Testis (tissue), 5 donors: ENCODE measurements at places on chromosomes 1 and 21.

- DNase-seq = peak; percentile 87
Measured at GRCh38 chr1:4801192-4801924, 146.9 kb downstream of the AJAP1 start.

DNA sequence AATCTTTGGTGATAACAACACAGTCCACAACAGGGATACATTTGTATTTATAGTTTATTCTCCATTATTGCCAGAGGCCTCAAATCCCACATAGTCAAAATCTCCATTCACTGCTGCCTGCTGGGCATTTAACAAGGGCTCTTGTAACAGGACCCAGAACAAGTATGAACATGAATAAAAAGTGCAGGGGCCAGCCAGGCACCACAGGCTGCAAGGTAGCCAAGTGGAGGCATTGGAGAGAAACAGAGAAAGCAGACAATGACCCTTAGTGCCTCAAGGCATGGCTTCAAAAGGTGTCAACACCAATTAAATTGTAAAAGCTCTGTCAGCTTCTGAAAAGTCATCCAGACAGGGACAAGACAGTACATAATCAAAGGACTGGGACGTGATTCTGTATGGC, 116.8 kb downstream of the ATP6V1G3 start:
- DNase-seq = no peak

DNA sequence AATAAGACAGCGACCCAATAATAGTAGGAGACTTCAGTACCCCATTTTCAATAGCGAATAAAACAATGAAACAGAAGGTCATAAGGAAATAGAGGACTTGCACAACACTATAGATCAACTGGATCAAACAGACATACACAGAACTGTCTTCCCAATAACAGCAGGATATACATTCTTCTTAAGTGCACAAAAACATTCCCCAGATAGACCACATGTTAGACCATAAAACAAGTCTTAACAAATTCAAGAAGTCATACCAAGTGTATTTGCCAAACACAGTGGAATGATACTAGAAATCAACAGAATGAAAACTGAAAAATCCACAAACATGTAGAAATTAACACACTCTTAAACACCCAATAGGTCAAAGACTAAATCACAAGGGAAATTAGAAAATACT, 78.0 kb downstream of the LBR start:
- DNase-seq = no peak

- no peak for DNase-seq
Measured at GRCh38 chr1:162072740-162073139, 3.2 kb downstream of the NOS1AP start.

GRCh38 chr21:34205811-34206571, 132.6 kb downstream of the MRPS6 start:
- no peak for DNase-seq

- DNase-seq = no peak
Measured at GRCh38 chr1:167734841-167735240, 13.1 kb downstream of the MPZL1 start.

DNA sequence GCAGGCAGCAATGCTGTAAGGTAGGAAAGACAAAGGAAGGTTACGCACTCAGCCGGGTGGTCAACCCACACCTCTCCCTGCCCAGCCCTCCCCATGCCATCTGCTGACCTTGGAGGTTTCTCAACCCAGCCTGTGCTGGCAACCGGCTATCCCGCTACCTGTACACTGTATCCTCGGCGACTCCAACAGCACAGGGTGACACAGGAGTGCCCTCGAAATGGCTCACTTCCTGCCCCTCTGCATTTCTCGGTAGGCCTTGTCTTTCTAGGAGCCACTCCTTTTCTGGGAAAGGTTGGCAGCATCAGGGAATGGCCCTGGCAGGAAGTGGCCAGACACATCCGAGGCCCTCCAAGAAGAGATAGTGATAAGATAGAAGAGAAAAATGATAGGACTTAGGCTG, 124.0 kb downstream of the PROX1 start:
- DNase-seq = no peak

DNA sequence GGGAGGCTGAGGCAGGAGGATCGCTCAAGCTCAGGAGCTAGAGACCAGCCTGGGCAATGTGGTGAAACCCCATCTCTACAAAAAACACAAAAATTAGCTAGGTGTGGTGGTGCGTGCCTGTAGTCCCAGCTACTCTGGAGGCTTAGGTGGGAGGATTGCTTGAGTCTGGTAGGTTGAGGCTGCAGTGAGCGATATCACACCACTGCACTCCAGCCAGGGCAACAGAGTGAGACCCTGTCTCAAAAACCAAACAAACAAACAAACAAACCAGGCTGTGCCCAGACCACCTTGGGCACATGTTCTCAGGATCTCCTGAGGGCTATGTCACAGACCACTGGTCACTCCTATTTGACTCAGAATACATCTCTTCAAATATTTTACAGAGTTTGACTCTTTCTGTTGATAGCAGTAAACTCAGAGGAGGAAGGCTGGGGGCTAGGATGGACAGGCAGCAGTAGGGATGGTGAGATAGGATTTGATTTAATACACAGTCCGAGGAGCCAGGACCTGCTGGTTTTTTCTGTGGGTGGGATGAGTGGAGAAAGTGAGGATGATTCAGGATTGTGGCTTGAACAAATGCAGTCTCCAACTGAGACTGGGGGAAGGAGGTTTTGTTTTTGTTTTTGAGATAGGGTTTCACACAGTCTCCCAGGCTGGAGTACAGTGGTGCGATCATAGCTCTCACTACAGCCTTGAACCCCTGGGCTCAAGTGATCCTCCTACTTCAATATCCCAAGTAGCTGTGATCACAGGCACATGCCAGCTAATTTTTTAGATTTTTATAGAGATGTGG, 46.5 kb downstream of the OLFML3 start:
- no peak for DNase-seq

DNA sequence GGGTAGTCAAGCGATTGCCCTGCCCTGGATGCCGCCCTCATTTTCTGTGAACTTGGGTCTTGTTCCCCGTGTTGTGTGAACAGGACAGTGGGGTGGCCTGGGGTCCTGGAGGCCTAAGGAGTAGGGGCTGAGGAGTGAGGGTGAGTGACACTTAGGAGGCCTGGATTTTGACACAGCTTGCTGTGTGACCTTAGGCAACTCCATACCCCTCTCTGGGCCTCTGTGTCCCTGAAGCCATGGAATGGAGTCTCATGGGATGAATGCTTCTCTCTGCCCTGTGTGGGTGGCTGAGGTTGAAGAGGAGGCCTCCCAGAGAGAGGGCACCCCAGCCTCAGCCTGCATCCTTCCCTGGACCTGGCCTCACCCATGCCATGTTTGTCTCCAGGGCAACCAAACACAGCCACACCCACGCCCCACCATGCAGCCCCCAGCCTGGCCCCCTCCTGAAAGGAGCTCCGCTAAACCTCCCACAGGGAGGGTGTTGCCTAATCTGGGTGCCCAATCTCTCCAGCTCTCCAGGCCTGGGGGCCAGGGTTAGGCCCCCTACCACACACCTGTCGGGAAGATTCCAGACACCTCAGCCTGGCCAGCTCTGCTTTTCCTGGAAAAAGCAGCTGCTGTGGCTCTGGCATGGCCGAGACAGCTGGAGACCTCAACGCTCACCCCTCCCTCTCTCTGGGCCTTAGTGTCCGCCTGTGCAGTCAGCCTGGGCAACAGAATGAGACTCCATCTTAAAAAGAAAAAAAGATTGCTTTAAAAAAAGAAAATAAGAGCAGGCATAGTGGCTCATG, 9.9 kb downstream of the MYOM3 start:
- DNase-seq = no peak

- no peak for DNase-seq
Measured at GRCh38 chr1:151935154-151935553, 25.8 kb upstream of the THEM4 start.

DNA sequence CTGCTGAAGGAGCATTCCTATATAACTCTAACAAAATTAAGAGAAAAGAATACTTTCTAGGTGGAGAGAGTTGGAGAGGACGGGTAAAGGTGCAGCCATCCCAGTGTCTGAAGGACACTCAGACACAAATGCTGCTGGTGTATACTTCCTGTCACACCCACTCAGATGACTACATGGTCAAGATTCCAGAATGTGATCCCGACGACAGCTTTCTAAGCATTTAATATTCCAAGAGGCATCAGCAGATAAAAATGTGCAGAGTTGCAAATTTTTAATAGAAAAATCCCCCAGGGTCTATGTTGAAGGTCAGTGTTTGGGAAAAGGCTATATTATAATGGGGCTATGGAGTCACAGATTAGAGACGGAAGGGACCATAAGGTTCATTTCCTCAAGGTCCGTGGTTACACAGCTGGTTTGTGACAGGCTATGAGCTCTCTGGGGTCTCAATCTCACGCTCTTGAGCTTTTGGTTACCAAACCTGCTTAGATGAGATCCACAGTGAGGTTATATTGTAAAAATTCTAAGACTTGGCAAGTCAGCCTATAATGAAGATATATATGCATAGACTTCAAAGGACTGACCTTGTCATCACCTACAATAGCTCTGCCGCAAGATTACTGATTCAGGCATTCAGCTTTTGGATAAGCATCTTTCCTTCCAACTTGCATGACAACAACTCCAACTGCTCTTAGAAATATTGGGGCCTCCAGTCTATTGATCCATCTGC, 35.1 kb downstream of the ZNF281 start:
- no peak for DNase-seq

GRCh38 chr1:19040010-19040680, 83.7 kb upstream of the IFFO2 start:
- DNase-seq = no peak

DNA sequence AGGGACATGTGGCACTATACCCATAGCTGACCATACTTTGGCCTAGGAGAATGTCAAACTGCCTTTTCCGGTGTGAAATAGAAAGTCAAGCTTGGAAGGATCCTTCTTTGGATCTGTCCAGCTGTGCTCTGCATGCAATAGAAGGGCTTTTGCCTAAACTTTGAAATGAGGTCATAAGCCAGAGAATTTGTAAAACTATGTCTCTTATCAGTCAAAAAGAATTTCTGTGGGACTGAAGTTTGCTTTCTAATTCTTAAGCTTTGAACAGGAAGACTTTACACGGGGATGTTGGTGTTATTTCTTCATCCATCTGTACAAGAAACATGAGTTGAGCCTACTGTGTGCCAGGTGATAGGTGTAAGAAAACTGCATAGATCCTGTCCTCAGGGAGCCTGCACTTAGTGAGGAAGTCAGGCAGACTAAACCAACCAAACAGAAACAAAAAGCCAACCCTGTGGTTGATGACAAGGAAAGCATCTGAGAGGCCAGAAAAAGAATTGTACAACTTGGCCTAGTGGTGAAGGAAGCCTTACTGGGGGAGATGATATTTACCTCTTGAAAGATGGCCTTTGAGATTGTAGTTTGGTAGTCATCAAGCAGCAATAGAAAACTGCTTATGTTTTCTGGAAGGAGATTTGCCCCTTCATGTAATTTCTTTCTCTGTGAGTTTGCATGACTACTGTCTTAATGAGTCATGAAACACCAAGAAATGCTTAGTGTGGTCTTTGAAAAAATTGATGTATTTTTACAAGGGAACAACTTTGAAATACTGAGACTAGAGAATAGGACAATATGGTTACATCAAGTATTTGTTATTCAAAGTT, 24.8 kb downstream of the TGFB2 start:
- no peak for DNase-seq

DNA sequence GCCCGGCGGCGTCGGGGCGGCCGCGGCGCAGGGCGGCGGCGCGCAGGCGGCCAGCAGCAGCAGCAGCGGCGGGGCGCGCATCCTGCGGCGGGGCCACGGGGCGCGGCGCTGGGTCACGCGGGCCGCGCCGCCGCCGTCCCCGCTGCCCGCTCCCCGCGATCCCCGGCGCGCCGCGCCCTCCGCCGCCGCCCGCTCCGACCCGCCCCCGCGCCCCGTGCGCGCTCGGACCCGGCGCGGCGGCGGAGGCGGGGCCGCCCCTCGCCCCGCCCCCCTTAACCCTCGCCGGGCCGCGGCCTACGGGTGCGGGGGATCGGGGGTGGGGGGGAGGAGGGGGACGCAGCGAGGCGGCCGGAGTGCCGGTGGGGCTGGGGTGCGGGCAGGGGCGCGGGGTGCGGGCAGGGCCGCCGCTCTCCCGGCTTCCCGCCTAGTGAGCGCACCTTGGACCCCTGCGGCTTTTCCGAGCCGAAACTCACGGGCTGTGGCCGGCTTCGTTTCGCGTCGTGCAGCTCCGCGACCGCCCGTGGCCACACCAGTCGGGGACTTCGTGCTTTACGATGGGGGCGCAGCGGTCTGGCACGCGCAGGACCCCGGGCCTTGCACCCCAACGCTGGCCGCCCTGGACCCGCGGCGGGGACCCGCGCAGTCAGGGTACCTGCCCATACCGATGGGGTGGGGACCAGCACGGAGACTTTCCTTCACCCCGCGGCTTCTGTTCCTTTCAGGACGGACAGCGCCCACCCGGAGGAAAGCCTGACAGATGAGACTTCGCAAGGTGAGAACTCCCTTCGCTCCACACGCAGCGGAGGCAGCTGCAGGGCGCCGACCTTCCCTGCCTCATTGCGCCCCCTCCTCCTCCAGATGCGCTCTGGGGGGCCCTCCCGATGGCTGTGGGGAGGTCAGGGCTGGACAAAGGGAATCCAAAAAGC, at the start of gene FNDC10:
TSS of gene FNDC10 (minus strand) at position 201 of the 926 bp plus-strand sequence. CDS start at position 81, 120 bp downstream.
- no peak for DNase-seq

DNA sequence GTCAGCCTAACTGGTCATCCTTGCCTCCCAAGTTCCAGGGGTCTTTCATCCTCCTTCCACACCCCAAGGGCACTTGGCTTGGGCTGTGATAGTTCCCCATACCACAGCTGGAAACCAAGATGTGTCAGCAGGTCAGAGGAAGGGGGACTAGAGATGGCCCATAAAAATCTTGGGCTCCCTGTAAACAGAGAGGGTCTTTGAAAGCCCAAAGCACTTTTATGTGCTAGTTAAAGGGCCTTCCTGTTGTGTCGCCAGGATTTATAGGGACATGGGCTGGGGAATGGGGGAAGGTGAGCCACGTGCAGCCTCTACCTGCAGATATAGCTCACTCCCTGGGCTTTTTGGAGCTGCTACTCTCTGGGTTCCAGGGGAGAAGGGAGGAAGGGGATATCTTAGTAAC, 11.9 kb upstream of the UBL4B start:
- DNase-seq = no peak

- no peak for DNase-seq
Measured at GRCh38 chr1:1199961-1200875, 6.2 kb downstream of the TNFRSF18 start.

DNA sequence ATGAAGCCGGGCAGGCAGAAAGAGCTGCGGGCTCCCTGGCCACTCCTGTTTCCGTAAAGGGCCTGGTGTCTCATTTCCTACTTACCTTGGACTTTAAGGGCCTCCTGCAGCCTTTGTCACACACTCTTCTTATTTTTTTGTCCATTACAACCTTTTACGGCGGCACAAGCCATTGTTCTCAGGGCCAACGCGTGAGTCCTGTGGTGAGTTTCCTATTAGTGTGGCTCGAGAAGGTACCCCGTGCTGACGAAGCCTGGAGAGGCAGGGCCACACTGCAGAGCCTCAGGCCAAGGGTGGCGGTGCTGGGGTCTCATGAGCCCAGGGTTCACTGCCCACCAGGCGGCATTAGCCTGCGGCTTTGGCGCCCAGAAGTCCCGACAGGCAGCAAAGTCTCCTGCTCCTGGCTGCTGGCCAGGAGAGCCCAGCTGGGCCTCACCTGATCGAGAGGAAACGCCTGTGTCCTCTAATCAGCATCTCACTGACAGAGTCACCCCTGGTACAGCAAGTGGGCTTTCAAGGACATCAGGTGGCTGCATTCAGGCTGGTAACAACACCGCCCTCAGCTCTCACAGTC, 62.0 kb downstream of the SIK1 start:
- DNase-seq = no peak
